ENCODE measurements at places on chromosomes 3 and 15.

- DNase-seq, result no peak
Measured at GRCh38 chr15:38217191-38217595, 35.4 kb upstream of the SPRED1 start.

- DNase-seq, result no peak
Measured at GRCh38 chr3:139894643-139894989, 40.4 kb upstream of the CLSTN2 start.

DNA sequence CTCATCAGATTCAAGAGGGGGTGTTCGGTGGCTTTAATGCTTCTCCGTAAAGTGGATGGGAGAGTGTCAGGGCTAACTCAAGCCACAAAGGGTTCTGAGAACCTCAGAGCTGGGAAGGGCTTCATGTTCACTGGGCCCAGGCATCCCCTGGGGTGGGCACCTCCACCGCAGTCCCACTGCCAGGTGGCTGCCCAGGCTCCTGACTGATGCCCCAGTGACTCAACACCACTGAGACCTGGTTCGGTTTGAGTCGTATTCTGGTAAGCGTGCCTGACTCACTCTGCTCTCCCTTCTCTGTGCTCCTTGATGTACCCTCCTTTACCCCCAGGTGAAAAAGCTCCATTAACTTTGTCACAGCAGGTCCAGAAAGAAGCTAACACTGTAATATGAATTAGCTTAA, 304.6 kb downstream of the RPLP1 start:
- DNase-seq, result no peak

DNA sequence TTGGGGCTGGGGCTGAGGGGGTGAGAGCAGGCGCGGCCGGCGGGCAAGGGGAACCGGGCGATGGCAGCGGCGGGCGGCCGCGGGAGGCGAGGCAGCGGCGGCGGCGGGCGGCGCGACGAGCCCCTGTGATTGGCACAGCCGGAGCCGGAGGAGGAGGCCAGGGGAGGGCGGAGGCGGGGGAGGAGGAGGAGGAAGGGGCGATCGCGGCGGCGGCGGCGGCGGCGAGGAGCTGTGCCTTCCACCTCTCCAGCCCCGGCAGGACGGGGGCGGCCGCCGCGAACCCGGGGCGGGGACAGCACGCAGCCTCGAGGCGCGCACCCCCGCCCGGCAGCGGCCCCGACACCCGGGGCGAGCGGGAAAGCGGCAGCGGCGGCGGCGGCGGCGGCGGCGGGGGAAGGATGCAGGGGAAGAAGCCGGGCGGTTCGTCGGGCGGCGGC, at the start of gene SLCO3A1:
SLCO3A1 (plus strand) TSS at position 198 of the 437 bp plus-strand sequence.
- peak; percentile 84 for DNase-seq

Data from CD4-positive, alpha-beta T cell treated with Interleukin-4 for 1 hour (primary cell).